ENCODE measurements at places on chromosomes 3 and 15.

DNA sequence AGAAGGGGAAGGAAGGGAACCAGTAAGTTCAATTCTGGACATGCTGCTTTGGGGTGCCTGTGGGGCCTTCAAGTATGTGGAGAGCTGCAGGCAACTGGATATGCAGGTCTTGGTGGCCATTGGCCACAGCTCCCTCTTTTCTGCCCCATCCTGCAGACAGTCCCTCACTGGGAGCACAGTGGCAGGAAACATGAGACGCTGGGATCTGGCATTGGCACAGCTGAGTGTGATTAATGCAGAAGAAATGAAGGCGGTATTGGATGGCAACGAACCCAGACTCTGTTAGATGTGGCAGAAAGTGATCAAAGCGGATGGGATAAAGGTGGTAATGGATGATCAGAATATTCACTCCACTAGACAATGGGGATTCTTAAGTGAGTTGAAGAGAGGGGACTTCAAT lies 23.2 kb upstream of the VPS8 start:
- peak; percentile 81 for DNase-seq

- peak; percentile 24 for DNase-seq
Observed at GRCh38 chr15:63274427-63274826, 3.0 kb upstream of the APH1B start.

GRCh38 chr3:54888873-54889272 lies 39.0 kb downstream of the LRTM1 start:
- DNase-seq = no peak

GRCh38 chr3:110656394-110657025 lies 415.1 kb upstream of the NECTIN3 start:
- no peak for DNase-seq

- no peak for DNase-seq
Observed at GRCh38 chr3:88433568-88433967, 283.8 kb downstream of the C3orf38 start.

DNA sequence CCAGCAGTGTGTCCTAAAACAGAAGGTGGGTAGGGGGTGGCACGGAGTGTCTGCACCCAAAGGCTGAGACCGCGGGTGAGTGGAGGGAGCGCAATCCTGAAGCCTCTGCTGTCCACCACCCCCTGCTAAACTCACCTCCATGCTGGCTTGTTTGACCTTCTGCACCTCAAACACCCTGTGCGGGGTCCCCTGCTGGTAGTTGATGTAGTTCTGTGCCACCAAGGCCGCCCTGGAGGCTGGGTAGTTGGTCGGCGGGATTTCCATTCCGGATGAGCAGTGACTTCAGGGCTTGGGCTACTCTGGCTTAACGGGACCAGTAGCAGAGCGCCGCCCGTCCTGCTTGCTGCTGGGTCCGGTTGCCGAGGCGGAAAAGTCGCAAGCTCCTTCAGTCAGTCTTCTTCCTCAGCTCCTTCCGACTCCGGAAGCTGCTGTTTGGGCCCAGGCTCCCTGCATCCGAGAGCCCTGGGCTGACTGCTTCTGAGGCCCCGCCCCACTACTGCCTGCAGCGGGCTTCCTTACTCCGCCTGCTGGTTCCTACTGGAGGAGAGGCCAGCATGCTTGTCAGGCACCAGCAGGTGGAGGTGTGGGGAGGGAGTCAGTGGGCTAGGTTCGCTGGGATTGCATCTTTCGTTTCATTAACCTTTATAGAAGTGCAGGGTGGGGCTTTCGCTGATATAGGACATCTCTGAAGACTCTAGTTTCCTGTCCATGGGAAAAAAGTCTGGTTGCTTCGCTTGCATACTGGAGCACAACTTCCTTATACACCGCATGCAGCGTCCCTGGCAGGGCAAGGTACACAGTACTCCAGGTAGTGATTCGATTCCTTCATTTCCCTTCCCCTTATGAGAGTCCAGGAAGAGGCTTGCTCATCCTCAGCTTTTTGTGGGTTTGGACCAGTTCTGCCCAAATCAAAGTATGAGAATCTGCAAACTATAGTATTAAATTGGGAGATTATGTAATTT lies at the start of gene LXN:
Gene LXN (minus strand): TSS at position 434 of the 962 bp plus-strand sequence. CDS start 170 bp downstream, at position 264.
- DNase-seq = peak; percentile 75

- DNase-seq = peak; percentile 38
Observed at GRCh38 chr3:128316481-128316891, 150.2 kb downstream of the DNAJB8 start.

- no peak for DNase-seq
Observed at GRCh38 chr15:61519296-61519695, 290.2 kb upstream of the RORA start.

DNA sequence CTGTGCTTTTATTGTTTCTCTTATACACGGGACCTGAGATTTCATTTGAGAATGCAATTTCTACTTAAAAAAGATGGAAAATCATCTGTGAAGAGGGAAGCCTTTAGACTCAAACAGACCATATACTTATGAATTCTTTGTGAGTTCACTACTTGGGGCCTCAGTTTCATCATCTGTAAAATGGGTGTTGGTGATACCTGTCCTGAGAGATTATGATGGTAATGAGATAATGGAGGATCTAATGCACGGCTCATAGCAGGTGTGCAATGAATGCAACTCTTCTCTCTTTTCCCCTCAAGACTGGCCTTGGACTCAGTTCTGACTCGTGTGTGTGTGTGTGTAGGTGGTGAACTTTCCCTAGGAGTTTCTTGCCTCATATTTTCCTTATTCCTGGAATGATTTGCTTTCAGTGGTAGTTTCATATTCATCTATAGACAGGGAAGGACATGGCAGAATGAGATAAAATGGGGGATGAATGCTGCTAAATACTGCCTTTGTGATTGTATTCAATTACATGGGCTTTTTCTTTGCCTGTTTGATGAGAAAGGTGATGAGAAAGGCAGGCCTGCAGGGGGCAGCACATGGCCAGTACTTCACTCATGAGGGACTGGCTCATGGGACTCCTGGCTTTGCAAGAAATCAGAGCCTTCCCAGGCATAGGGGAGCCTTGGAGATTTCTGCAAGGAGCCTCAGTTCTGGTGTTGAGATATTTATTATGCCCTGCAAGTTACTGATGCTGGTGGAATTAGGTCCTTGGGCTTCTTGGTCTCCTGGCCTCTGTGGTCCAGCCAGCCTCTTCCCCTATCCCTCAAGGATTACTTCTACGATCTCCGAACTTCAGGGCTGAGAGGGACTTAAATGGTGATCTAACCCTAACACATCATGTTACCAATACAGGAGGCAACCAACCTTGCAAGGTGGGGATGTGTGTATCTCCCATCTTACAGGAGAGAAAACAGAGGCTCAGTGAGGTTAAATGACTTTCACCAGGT lies 70.7 kb downstream of the RPLP1 start:
- DNase-seq = peak; percentile 70

DNA sequence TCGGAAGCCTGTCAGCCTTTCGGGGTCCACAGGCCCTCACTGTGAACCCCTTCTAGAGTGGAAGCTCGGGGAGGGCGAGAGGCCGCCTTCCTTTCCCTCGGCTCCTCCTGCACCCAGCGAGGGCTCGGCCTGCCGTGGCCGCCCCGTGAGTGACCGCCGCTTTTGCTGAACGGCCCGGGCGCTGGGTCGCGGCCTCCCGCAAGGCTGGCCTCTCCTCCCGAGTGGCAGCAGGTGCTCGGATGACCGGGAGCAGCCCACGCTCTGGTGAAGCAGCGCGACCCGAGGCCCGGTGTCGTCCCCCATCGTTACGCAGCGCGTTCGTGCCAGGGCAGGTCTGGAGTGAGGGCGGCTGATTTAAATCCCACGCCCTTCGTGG lies 53.8 kb downstream of the LRRK1 start:
- no peak for DNase-seq

GRCh38 chr3:189282189-189282588 lies 110.4 kb downstream of the TPRG1 start:
- no peak for DNase-seq

DNA sequence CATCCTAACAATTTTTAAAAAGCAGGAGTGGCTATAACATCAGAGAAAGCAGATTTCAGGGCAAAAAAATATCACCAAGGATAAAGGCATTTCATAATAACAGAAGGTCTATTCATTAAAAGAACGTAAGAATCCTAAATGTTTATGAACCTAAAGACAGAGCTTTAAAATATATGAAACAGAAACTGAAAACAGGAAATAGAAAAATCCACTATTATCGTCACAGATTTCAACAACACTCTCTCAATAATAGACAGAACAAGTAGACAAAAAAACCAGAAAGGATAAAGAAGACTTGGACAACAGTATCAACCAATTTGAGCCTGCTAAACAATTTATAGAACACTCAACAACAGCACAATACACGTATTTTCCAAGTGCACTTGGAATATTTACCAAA lies 71.4 kb downstream of the FBXL22 start:
- DNase-seq = no peak

GRCh38 chr3:123798550-123798949 lies 85.6 kb downstream of the MYLK start:
- DNase-seq = no peak

DNA sequence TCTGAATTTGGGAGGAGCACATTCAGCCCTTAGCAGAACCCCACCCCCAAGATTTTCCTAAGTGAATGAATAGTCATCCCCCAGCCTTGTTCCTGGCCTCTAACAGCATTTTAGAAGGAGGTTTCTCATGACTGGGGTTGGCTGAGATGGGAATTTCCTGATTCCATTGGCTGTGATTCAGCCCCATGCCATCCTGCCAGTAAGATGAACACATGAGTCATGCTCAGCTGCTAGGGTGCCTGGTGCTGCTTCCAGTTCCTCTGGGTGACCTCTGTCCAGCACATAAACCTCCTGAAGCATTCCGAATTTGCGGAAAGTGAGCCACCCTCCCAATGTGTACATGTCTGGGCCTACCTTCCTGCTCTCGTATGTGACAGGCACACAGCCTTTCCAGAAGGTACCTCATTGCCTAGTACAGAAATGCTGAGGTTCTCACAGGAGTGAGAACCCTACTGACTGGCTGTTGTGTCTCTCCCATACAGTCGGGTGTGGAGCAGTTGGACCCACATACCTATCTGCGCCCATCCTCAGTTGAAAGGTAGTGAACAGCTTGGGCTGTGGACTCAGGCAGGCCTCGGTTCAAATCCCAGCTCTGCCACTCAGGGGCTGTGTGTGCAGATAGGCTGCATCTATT lies 91.7 kb downstream of the APBA2 start:
- peak; percentile 91 for DNase-seq

- peak; percentile 22 for DNase-seq
Observed at GRCh38 chr15:65824941-65825544, 33.0 kb upstream of the DENND4A start.

GRCh38 chr3:113741620-113742019 lies 4.4 kb downstream of the NAA50 start:
- DNase-seq = no peak

GRCh38 chr15:69386284-69386683 lies 27.9 kb upstream of the KIF23 start:
- no peak for DNase-seq

- no peak for DNase-seq
Observed at GRCh38 chr3:27349832-27350231, 19.4 kb downstream of the NEK10 start.

- DNase-seq = peak; percentile 25
Observed at GRCh38 chr3:14507305-14507741, 32.8 kb downstream of the GRIP2 start.

GRCh38 chr15:92073044-92073785 lies 219.7 kb downstream of the SLCO3A1 start:
- no peak for DNase-seq

- DNase-seq = peak; percentile 32
Observed at GRCh38 chr15:33737687-33738601, 230.4 kb upstream of the CHRM5 start.

DNA sequence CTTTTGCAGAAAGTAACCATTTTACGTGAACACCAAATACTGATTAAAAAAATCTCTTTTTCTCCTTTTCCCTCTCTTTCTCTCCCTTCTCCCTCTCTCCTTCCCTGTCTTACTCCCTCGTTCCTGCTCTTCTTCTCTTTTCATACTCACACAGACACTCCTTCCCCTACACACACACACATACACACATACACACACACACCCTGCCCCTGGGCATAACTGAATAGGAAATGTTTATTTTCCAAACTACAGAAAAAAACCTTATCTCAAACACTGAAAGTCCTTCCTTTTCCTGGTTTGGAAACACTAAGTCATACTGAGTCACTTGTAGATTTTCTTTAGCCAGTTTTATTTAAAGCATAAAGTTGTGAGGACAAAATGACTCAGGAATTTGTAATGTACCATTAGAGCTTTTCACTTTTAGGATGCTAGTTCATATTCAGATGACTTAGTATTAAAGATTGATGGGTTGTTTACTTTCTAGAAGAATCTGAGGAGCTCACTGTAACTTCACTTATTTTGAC lies 62.4 kb downstream of the MBNL1 start:
- DNase-seq = peak; percentile 92

GRCh38 chr3:9786825-9787669 lies 5.2 kb downstream of the TADA3 start:
- no peak for DNase-seq

- peak; percentile 12 for DNase-seq
Observed at GRCh38 chr3:136074546-136075170, 109.1 kb downstream of the PPP2R3A start.

DNA sequence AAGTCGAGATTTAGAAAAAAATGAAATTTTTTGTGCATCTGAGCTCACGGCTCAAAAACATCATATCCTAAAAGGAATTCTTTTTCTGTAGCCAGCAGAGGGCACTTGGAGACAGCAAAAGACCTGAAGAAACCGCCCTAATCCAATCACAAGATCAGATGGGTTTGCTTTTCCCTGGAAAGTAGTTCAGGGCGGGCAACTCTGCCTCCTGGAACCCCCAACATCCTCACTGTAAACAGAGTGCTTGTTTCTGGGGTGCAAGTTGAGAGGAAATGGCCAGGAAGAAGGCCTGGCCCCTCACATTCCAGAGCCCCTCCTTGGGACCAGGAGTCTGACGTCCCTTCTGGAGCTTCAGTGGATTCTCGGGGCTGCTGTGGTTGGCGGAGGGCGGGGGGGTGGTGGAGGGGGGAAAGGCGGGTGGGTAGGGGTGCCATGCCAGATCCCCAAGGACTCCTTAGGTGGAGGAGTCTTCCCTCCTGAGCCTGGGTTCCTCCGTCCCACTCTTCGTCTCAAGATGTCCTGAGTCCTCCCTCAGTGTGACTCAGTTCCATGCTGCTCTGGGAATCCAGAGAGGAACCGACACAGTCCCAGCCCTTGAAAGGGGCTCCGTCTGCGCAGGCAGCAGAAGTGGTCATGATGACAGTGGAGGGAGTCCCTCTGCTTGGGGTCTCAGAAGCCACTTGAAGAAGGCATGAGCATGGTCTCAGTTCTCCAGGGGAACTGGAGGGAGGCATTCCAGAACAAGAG lies 35.9 kb downstream of the CCK start:
- peak; percentile 73 for DNase-seq

DNA sequence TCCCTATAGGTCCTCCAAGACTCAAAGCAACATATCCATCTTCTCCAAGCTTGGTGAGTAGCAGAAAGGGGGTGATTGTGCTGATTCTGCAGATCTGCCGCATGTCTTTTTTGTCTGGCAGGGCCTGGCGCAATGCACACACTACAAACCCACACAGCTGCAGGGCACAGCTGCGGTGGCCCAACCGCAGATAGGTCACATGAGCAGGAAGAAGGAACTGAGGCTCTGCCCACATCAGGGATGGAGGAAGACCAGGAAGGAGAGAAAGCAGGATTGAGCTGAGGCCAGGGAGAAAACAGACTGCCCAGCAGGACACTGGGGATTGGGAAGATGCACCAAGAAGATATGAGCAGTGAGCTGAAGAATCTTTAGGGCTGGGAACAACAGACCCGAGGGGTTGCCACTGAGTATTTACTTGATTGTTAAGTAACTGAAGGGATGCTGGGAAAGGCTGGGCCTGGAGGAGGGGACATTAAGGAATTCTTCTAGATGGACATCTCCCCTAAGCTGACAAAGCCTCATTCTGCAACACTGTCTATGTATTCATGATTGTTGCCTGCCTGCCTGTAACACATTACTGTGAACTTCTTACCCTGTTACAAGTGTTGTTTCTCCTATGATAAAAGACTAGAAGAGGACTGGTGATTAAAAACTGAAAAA lies 126.7 kb downstream of the MYLK start:
- peak; percentile 96 for DNase-seq

All from RPMI7951 (cell line).